Heart right ventricle (tissue), 16 donors: ENCODE measurements at places on chromosomes 3 and 15. TPM values are rescaled to one million over a fixed set of nuclear protein-coding genes. Genes with fewer than 3 reads are reported as not detected.
A peak's percentile ranks its signal among the peaks of the same experiment; 100 is the strongest.

The FEZF2 gene
- not detected for total RNA-seq

The ST6GAL1 gene
- 55.9 TPM for total RNA-seq

- peaks cover 7% of the 10 kb centered on the region for H3K4me1 ChIP-seq
- H3K4me3 ChIP-seq: no peak overlapping the region
- no peak overlapping the region for H3K27ac ChIP-seq
- H3K36me3 ChIP-seq: peaks cover 29% of the 10 kb centered on the region
- no peaks in the 10 kb centered on the region for H3K27me3 ChIP-seq
- no peak for DNase-seq
These were observed 19.6 kb downstream of the NR1D2 start for GRCh38 chr3:23964537-23965235.

DNA sequence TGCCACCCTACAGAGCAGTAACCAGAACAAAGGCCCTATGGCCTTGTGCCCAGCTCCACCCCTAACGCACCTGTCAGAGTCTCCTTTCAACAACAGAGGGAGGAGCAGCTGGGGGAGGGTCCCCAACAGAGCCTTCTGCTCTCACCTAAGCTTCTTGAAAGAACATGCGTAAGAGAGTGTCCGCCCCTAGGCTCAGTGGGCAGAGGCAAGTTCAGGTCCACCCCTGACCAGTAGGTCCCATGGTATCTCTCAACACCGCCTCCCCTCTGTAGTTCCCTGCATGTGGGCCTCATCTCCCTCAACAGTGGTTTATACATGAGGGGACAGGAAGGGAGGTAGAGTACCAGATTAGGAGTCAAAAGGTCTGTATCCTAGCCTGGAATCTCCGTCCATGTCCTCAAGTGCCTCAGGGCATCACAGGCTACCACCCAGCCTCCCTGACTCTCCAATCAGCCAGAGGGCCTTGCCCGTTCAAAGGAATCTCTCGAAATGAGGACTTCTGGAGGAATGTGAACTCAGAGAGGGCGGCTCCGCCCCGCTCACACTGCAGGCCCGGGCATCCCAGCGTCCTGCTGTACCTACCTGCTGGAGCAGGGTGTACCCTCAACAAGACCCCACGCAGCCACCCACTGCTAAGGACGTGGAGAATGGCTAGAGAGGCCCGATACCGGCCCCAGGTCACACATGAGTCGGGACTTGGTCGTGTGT lies 680 bp downstream of the POC1A start:
- H3K27ac ChIP-seq: peak overlapping the region; percentile 83
- H3K27me3 ChIP-seq: no peaks in the 10 kb centered on the region
- no peak for DNase-seq

DNA sequence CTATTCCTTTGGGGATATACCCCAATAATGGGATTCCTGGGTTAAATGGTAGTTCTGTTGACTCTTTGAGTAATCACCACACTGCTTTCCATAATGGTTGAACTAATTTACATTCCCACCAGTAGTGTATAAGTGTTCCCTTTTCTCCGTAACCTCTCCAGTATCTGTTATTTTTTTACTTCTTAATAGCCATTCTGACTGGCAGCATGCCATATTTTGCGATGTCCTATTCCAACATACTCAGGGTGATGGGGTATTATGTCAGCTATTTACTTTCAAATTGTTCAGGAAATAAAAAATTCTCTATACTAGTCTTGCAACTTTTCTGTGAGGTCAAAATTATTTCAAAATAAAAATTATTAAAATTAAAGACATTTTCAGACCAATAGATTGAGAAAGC lies 9.1 kb upstream of the PARP14 start:
- H3K27me3 ChIP-seq: no peaks in the 10 kb centered on the region
- no peak for DNase-seq
- no peaks in the 10 kb centered on the region for H3K36me3 ChIP-seq
- no peaks in the 10 kb centered on the region for H3K4me1 ChIP-seq
- no peak overlapping the region for H3K4me3 ChIP-seq
- H3K27ac ChIP-seq: no peak overlapping the region

DNA sequence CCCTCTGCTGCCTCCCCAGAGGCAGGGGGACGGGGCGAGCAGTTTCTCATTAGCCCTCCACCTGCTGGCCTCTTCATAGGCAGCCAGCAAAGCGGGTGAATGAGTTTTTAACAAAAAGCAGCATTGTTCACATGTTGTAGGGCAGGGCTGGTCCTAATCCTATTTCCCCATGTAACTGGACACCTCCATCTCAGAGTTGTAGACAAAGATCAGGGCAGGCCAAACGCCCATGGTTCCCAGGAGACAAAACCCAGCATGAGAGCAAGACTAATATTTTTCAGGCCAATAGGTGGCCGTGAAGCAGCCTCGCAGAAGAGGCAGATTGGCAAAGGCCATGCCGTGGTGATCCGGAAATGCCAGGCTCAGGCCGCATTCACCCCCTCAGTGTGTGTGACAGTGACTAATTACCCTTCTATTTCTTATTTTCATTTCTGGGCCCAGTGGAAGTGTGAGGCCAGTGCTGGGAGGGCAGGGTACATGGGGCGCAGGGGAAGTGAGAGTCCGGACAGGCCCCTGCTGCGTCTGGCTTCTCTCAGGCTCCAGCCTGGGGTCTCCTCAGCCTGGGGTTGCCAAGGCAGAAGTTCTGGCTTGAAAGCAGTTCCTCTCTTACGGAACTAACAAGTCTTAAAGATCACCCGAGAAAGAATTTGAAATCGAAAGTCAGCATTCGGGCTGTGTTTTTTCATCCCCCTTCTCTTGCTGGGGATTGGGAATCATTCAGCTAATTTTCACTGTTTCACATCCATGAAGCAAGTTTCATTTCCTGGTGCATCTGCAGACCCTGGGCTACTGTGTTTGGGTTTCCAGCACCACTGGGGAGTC lies 64.8 kb downstream of the BOC start:
- no peaks in the 10 kb centered on the region for H3K27me3 ChIP-seq
- peaks cover 13% of the 10 kb centered on the region for H3K4me1 ChIP-seq
- H3K4me3 ChIP-seq: peak overlapping the region; percentile 27
- peak overlapping the region; percentile 79 for H3K27ac ChIP-seq

DNA sequence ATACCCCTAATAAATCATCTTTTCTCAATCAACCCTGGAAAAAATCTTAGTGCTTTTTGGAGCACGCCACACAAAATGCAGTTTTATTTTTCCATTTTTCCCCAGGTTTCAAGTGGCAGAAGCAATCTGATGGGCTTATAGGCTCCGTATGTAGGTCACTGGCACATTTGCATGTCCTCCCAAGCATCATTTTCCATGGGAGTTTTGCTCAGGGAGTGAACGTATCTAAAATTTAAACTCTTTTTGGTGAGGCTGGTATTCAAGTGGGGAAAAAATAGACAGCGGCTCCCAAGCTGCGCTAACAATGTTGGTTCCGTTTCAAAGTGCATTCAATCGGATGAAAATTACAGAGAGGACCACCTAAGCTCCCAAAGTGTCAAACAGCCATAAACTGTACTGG lies 233.4 kb downstream of the MEX3B start:
- H3K27me3 ChIP-seq: no peaks in the 10 kb centered on the region
- H3K27ac ChIP-seq: no peak overlapping the region
- no peak overlapping the region for H3K4me3 ChIP-seq
- DNase-seq: no peak
- no peaks in the 10 kb centered on the region for H3K36me3 ChIP-seq

The MST1R gene
- total RNA-seq: 1.1 TPM

DNA sequence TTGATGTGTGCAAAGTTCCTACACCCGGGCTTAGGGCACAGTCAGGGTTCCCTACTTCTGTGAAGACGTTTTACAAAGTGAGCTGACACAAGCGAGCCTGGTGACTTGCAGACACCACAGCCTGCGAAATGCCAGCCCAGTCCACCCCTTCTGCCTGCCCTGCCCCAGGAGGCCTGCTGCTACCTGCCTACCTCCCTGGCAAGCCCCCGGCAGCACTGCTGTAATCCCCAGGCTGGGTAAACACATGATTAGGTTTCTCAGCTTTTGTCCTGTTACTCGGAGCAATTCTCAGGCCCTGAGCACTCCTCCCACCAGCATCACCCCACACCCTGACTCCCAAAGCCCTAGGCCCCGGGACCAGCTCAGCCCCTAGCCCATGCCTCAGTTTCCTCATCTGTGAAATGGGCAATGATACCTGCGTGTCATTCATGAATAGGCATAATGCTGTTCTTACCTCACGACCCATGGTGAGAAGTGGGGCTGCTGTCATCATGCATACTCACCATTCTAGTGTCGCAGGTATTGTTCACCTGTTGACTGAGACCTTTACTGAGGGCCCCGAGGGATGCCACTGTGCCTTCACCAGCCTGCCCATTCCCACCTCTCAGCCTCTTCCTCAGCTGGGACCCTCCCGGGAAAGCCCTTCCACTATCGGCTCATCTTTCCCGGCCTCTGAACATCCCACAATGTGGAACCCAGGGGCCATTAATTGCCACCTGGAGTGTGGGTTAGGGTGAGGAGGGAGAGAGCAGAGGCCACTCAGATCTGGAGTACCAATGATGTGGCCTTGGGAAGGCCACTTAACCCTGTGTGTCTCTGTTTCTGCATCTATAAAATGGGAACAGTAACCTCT lies 31.5 kb upstream of the SLC6A6 start:
- H3K4me1 ChIP-seq: peaks cover 37% of the 10 kb centered on the region
- H3K27me3 ChIP-seq: no peaks in the 10 kb centered on the region
- DNase-seq: no peak
- no peaks in the 10 kb centered on the region for H3K36me3 ChIP-seq
- H3K27ac ChIP-seq: peak overlapping the region; percentile 58

The ARGFX gene
- not detected for total RNA-seq
